ENCODE measurements at places on chromosomes 1 and 21.

- DNase-seq, result no peak
Measured at GRCh38 chr1:8094481-8095241, 68.6 kb upstream of the ERRFI1 start.

DNA sequence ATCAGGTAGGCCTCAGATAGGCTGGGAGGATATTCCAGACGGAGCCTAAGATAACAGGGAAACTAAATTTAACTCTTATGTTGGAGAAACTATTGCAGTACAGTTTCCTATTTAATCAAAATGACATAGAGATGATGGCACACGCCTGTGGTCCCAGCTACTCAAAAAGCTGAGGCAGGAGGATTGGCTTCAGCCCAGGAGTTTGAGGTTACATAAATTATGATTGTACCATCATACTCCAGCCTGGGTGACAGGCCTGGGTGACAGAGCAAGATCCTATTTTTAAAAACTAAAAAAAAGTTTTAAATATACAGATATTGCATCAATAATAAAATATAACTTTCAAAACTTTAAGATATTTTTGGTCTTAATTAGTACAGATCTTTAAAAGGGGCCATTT lies 25.2 kb upstream of the TAL1 start:
- DNase-seq, result no peak

DNA sequence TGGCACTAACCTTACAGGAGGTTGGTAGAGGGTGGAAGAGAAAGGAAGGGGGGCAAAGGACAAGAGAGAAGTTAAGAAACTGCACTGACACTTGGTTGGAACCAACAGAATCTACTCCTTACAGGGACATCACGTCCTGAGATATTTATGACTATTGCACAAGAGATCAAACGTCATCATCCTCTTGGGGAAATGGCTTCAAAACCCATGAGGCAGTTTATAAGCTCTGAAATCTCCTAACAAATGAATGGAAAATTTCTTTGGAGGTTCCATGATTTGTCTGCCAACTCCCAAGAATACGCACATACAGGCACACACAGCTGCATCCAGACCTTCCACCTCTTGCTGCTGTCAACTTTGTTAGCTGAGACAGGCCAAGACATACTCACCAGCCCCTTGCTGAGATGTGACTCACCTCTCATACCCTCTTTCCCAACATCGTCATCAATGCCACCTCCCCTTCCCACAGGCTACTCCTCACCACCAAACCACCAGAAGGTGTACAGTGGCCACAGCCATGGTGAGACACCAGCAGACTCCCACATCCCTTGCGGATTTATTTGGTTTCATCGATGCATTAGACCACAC lies 135.5 kb downstream of the SETD4 start:
- DNase-seq, result no peak

GRCh38 chr1:173603056-173603591 lies at the start of gene SLC9C2:
TSS of gene SLC9C2 (minus strand) at chr1:173603072. CDS start at chr1:173601776, 1,296 bp downstream.
- DNase-seq, result no peak

- no peak for DNase-seq
Measured at GRCh38 chr1:102872526-102872925, 235.8 kb downstream of the COL11A1 start.

- DNase-seq, result no peak
Measured at GRCh38 chr21:41898998-41899397, 19.9 kb upstream of the PRDM15 start.

DNA sequence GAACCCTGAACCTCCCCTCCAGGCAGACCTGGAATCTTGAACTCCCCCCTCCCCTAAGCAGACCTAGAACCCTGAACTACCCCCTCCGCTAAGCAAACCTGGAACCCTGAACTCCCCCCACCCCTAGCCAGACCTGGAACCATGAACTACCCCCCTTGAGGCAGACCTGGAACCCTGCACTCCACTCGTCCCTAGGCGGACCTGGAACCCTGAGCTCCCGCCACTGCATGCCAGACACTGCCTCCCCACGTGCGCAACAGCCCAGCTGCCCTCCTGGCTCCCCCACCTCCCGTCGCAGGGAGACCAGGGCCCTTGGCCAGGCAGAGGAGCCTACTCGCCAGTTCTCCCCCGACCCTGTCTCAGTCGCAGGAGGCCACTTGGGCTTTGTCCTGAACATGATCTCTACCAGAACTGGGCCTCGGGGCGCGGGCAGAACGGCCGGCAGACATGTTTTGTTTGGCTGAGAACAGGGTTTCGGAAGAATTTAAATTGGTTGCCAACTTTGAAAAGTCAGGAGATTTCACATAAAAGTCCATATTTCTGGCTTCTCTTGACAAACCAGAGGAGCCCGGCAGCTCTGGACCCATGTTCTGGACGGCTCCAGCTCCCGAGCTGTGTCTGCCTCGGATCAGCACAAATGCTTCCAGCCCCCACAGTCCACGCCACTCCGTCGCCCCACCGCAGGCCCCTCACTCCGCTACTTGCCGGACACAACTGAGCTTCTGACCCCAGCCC lies 9.2 kb upstream of the PLEKHG5 start:
- no peak for DNase-seq

DNA sequence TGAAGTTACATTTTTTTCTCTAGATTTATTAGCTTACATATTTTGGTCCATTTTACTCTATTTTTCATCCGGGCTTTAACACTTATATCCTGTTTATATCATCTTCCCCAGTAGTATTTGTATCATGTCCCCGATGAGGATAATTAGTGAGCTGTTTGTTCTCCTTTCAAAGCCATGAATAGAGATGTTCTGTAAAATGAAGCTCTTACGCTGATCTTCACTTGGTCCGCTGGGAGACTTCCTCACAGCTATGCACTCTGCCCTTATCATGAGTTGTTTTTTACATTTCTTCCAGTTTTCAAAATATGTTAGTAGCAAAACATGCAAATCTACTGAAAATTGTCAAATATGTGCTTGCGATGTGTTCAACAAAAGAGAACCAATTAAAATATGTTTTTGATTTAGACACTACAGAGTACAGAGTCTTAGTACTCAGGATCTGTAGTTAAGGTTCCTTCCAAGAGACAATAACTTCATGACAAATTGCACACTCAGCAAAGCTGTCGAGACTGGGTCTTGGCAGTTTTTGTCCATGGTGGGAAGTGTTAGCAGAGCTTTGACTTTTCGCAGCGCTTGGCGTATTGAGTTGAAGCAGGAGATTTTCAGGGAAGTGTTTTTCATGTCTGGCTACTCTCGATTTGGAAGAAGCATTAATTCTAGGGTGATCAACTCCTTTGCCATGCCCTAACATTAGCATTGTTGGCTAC lies 292.0 kb upstream of the ADAMTS5 start:
- DNase-seq, result no peak

DNA sequence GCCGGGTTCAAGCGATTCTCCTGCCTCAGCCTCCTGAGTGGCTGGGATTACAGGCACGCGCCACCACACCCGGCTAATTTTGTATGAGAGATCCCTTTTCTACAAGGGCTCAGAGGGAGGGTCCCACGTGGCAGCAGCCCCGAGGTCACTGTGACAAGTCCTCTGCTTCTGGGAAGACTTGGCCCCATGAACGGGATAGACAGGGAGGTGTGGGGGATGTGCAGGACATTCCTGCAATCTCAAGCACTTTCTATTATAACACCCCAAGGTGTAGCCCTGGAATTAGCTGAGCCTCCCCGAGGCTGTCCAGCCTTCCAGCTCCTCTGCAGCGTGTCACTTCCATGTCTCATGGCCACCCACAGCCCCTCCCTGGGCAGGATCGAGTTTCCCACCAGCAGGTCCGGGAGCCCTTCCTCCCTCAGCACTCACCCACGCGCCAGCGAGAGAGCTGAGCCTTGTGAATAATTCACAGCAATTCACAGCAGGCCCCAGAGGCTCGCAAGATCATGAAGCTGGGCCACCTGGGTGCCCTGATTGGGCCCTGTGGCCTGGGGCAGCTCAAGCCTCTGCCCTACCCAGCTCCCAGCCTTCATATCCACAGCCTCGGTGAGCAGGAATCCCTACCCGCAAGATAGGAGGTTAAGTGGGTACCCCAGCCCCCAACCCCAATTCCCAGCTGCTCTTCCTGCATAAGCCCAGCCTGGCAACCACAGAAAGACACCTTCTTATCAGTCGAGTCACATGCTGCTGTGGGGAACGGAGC lies 22.8 kb upstream of the RNU1-4 start:
- no peak for DNase-seq

All from T-helper 2 cell (primary cell).